Gastrocnemius medialis (tissue), 4 donors: ENCODE measurements at places on chromosomes 6 and 20.

- no peak for DNase-seq
These were observed 7.8 kb downstream of the RPL10A start for GRCh38 chr6:35476004-35476403.

- no peak for DNase-seq
These were observed 6.6 kb upstream of the SERPINB6 start for GRCh38 chr6:2977799-2978590.

DNA sequence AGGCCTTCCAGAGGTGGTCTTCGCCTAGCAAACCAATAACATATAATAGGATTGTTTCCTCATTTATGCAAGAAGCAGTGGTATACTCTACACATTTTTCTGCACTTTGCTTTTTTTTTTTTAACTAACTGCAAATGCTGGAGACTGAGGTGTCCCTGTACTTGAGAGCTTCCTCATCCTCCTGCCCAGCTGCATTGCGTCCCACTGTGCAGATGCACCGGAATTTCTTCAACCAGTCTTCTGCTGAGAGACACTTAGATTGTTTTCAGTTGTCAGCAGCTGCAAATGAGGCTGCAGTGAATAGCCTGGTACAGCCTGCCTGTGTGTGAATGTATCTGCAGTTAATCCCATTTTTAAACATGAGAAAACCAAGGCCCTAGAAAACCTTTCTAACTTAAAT is 11.5 kb downstream of the FGD2 start:
- DNase-seq: no peak

DNA sequence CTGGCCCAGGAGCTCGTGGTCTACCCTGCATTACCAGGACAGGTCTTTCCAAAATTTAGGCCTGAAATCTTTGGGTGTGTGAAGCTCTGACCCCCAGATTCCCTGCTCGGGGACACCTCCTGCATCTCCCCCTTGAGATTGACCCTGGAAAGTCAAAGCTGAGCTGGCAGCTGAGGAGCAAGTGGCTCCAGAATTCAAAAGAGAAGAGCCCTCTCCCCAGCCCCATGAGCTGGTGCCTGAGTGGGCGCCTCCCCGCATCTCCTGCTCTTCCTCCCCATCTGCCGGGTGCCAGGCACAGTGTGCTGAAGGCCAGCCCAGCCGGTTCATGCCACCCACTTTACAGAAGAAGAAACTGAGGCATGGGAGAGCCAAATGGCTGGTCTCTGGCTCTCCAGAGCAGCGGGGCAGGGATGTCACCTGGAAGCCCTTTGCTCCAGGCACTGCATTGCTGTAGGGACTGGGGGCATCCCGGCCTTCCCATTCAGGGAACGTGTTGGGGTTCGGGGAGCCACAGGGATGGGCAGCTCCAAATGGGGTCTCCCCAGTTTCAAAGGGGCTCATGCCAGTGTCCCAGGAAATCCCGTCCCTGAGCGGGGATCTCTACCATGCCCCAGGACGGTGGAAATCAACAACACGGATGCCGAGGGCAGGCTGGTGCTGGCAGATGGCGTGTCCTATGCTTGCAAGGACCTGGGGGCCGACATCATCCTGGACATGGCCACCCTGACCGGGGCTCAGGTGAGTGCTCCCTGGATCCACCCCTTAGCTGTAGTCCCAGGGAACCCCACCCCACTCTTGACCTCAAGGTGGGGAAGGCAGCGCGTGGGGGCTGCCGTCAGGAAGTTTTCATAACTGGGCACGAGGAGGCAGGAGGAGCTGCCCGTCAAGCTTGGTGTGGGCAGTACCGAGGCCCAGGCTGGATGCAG is 20.5 kb downstream of the NPEPL1 start:
- DNase-seq: no peak

GRCh38 chr6:137190583-137191094 is 17.2 kb upstream of the IL22RA2 start:
- no peak for DNase-seq

- DNase-seq: no peak
These were observed 52.4 kb downstream of the RRBP1 start for GRCh38 chr20:17629678-17630089.

- no peak for DNase-seq
These were observed 118.2 kb downstream of the PACRG start for GRCh38 chr6:162845972-162846371.

GRCh38 chr6:53202052-53202451 is 53.4 kb upstream of the GCM1 start:
- DNase-seq: no peak

- no peak for DNase-seq
These were observed 49.3 kb downstream of the RIN2 start for GRCh38 chr20:19807191-19807945.
